ENCODE measurements at places on chromosomes 7 and 10.

DNA sequence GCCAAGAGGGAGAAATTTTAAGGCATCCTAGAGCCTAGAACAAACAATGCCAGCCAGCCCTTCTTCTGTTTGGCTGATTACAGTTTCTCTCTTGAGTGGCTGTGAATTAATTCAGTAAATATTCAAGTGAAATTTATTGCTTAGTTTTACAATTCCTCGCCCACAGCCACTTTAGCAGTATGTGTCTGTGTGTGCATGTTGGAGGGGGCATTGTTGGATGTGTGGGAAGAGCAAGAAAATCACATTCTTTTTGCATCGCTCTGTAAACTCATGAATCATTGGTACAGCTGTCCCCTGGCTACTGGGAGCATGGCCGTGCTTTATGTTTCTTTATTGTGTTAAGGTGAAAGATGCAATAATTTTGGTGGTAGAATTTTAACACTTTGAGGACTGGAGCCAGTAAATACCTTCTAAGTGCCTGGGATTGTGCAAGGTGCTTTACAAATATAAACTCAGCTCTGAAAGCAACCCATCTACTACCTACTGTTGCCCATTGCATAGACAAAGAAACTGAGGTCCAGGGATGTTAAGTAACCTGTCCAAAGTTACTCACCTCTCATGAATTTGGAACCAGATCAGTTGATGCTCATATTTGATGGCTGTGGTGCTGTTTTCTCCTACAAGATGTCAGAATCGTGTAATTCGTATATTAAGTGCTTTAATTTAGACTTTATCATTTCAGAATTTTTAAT, 89.9 kb upstream of the BTBD16 start:
- no peak for DNase-seq

GRCh38 chr7:27808626-27809025, 68.7 kb downstream of the TAX1BP1 start:
- no peak for DNase-seq

- no peak for DNase-seq
These were observed 172.5 kb downstream of the ELFN1 start for GRCh38 chr7:1842321-1843221.

DNA sequence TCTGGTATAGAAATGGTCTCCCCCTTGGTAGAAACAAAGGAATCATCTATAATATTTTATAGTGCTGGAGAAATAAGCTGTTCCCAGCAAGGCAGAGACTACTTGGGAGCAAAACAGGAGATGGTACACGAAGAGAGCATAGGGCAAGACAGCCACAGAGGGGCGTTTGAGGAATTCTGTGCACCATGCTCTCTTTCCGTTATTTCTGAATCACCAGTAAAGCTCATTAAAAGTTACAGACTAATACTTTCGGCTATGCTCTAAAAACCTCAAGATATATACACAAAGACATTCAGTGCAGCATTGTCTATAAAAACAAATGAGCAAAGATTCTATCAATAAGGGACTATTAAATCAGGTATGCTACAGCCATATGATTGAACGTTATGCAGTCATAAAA, 68.5 kb upstream of the FHIP2A start:
- no peak for DNase-seq

GRCh38 chr7:140316165-140316661, 82.1 kb downstream of the SLC37A3 start:
- no peak for DNase-seq

- DNase-seq, result no peak
These were observed 159.0 kb downstream of the SFMBT2 start for GRCh38 chr10:7251696-7252465.

GRCh38 chr7:134766779-134767519, 12.5 kb upstream of the CALD1 start:
- DNase-seq, result no peak

DNA sequence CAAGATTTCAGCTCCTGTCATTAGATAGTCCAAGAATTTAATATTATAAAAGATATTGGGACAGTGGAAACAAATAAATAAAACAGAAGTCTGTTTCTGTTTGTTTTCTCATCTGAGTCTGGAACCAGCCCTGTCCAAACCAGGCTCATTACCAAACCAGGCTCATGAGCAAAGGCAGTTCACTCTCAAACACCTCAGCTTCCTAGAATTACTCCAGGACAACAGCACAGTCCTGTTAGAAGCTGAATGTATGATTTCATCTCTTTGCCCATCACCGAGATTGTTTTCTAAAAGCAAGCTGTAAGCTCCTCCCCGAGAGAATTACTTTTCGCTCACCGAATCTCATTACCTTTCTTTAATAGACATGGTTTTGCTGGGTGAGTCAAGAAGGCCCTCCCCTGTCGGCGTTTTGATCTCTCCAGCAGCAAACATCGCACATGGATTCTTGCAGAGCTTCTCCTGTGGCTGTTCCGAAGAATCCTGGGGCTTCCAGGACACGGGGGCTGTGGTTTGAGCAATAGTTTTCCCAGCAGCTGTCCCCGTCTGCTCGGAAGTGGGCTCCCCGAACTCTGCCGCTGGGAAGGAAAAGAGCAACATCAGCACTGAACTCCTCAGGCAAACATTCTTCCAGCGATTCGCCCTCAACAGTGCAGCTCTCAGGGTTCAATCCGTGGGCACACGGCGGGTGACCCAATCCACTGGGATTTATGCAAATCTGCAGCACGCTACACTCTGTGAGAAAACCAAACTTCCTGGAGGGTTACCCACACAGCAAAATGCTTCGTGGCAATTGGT, 112.5 kb downstream of the SVIL start:
- DNase-seq, result no peak

DNA sequence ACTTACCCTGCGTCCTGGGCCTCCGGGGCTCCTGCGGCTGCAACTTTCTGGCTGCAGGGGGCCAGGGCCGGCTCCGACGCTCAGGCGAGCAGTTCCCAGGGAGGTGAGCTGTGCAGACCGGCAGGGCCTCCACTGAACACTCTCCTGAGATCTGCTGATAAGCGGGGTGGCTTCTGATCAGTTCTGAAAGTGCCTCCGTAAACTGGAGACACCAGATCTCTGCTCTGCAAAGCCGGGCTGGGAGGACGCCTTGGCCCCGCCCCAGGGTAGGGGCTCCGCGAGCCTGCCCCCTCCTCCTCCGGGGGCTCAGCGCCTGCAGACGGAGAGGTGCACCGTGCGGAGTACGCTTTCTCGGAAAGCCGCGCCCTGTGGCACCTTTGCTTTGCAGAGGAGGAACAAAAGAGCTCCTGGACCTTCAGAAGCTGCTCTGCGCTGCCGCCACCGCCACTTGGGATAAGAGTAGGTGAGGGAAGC, 141.3 kb upstream of the VKORC1L1 start:
- DNase-seq, result no peak

DNA sequence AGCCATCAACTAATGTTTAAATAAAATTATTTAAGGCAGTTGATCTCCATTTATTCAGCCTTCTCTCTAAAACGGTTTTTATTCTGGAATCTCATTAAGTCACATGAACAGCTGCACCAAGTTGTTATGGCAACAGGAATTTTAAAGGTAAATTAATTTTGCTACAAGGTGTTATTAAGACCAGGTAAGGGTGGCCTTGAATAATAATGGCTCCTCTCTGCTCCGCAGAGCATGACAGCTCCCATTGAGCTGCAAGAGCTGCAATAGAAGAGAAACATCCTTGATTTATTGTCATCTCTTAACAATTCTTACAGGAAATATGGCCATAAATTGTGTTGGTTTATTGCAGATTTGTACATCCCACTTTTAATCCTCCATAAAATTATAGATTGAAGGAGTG, 165.8 kb downstream of the KLF6 start:
- no peak for DNase-seq

Data from activated CD4-positive, alpha-beta T cell treated with anti-CD3 and anti-CD28 coated beads, Interleukin-2, amount 50 U/mL, for 24 hours (primary cell).